Adipocyte (in vitro differentiated cells): ENCODE measurements at places on chromosomes 2 and 18.

- DNase-seq, result no peak
These were observed 139.9 kb upstream of the CDH7 start for GRCh38 chr18:65610939-65611338.

DNA sequence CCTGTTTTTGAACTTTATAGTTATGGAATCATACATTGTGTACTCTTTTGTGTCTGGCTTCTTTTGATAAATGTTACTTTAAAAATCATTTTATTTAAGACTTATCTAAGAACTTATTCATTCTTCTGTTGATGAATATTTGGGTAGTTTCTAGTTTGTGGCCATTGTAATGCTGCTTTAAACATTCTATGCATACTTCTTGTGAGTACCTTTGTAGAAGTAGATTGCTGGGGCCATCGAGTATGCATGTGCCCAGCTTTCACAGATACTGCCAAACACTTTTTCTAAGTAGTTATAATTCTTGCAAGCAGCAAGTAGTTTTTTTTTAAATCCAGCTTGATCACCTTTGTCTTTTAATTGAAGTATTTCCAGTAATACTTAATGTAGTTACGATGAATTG lies 11.1 kb downstream of the CD302 start:
- no peak for DNase-seq

DNA sequence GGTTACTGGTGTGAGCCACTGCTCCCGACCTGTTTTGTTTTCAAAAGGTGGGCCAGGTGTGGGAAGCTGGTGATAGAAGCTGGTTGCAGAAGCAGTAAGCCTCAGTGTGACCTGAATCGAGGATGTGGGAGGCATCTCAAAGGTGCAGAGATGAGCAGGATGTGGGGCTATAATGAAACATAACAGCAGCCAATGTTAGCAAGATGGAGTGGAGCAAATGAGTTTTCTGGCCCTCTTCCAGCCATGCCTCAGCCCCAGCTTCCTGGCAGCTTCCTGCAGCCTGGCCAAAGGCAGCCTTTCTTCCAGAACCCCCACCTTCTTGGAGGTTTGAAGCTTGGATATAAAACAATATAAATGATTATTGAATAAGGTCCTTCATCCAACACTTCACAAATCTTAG lies 184.8 kb downstream of the NCK2 start:
- no peak for DNase-seq

DNA sequence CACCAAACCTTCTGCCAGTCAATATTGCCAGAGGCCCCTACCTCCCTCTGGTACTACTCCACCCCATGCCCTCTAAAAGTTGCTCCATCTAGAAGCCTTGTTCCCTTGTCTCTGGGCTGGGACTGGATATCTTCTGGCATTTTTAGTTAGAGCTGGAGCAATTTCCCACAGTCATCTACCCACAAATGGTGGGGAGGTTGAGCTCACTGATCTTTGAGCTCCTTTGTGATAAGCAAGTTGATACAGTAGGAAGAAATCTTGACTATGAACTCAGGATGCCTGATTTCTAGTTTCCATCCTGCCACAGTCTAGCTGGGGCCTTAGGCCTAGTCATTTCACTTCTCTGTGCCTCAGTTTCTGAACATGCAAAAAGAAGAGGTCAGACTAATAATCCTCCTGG lies 155.0 kb downstream of the MAIP1 start:
- no peak for DNase-seq

DNA sequence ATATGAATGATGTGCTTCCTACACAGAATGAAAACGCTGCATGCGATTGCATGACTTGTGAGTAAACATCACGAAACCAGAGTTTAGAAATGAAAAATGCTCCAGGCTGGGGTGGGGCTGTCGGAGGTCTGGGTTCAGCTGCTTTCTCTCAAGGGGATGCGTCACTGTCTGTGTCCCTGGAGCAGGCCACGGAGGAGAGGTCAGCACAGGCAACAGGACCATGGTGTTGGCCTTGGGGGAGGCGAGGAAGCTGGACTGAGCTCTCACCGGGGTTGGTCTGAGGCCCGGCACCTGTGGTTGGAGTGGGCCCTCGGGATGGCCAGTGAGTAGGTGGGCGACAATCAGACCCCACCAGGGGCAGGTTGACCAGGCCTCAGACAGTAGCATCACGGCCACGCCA lies 89.0 kb upstream of the TMEM18 start:
- DNase-seq, result no peak

- DNase-seq, result peak; percentile 92
These were observed 117.6 kb downstream of the CAMKMT start for GRCh38 chr2:44479127-44479887.

DNA sequence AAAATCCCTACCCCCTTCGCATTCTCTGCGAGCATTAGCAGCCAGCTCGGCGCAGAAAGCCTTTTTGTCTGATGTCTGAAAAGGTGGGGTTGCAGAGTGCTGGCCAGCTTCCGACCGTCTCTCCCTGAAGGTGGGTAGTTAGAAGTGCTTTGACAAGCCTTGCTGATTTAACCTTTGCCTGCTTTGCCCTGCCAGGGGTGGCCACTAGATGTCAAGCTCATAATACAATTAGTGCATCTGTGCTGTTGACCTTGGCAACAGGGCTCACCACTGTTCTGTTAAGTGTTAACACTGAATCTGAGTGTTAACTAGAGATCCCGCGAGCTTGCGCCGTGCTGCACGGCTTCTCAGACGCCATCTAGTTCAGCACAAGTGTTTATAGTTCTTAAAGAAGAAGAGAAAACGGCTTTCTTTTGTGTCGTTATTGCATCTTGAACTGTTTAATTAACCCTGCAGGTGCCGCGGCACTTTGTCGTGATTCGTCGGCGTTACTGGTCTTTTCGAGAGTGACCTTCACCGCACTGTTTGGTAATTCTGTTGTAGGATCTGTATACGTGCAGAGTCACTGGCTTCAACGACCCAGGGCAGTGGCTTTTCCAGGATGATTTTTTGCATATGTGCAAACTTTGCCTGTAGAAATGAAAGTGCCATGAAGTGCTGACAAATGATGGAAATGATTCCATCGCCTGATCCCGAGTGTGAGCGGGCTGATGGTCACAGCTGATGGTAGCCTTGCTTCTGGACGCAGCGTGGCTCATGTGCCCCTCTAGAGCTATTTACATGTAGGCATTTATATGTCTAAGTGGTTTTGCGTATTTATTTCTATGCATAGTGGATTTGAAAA lies 5.5 kb downstream of the SALL3 start:
- DNase-seq, result no peak

GRCh38 chr18:75139226-75139911 lies 69.6 kb downstream of the PTGR3 start:
- DNase-seq, result no peak

DNA sequence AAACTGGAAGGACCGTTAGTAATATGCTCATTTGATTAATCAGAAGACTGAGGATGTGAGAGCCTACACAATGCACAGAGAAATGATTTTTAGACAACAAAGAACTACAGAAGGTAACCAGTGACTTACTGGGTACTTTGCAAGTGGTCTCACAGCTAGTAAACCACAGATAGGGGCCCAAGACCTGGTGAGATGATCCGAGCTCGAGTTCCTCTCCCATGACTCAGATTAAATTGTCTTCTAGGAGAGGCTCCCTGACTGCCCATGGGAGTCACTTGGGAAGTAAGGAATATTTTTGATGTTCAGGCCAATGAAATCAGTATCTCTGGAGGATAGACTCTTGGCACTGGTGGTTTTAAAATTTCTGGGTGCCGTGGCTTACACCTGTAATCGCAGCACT lies 220.2 kb downstream of the CLIP4 start:
- DNase-seq, result no peak

- no peak for DNase-seq
These were observed 27.7 kb downstream of the NFATC1 start for GRCh38 chr18:79423211-79424007.

- DNase-seq, result no peak
These were observed 59.3 kb downstream of the AQP4 start for GRCh38 chr18:26806224-26806623.

DNA sequence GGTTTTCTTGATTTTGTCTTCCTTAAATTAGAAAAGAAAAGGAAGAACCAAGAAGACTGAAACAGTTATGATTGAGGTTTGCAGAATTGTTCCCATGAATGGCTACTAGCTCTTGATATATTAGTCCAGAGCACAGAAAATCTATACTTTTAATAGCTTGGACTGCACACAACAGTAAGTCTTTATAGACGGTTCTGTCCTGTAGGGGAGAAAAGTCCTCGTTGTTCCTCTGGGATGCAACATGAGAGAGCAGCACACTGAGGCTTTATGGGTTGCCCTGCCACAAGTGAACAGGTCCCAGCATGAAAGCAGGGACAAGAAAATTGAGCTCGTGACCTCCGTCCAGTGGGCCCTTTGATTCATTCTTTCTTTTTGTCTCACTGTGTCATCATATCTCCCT lies 41.5 kb downstream of the RAB31 start:
- DNase-seq, result no peak

DNA sequence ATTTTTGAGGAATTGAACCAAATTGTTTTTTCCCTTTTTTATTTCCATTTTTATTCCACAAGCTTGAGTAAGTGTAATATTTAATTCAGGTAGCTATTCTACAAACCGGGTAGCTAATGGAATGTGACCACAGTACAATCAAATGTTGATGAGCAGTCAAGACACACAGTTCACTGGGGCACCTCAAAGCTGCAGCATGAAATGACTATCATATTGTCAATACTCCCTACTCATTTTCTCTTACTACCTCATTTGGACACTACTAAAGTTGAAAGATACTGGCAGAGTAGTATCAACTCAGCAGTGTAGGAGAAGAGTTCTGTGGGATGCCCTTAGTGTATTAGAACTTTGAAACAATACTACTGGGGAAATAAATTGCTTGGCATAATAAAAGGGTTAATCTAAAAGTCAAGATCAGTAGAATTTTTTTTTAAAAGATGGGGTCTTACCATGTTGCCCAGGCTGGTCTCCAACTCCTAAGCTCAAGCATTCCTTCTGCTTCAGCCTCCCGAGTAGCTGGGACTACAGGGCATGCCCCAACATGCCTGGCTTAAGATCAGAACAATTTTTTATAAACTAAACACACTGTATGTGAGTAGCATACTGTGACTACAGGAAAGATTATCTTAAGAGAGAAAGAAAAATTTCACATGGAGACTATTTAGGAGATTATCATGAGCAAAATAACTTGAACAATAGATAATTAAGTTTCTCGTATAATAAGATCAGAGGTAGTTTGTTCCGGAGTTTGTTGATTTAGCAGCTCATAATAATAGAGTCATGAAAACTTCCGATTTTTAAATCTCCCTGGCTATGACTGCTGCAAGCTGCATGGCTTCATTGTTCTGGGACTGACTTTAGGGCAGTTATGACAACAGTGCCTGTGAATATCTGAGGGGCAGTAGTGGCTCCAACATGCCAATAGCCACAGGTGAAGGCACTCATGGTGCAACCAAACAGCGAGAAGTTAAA lies 43.7 kb downstream of the MYO3B start:
- DNase-seq, result peak; percentile 63

DNA sequence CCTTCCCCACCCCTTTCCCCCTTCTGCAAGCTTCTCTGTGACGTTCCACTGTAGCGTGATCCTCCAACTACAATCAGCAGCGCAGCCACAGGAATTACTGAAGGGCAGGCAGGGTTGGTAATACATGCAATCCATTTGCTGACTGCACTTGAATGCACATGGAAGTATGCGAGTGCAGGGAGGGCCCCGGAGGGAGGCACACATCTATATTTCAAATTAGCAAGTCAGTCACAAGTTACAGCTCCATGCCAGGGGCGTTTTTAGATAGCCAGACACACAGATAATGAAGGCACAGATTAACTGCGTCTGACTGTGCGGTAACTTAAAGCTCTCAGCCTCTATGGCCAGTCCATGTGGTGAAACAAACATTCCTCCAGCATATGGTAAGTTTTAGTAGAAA lies 209.2 kb upstream of the GATA6 start:
- peak; percentile 39 for DNase-seq

DNA sequence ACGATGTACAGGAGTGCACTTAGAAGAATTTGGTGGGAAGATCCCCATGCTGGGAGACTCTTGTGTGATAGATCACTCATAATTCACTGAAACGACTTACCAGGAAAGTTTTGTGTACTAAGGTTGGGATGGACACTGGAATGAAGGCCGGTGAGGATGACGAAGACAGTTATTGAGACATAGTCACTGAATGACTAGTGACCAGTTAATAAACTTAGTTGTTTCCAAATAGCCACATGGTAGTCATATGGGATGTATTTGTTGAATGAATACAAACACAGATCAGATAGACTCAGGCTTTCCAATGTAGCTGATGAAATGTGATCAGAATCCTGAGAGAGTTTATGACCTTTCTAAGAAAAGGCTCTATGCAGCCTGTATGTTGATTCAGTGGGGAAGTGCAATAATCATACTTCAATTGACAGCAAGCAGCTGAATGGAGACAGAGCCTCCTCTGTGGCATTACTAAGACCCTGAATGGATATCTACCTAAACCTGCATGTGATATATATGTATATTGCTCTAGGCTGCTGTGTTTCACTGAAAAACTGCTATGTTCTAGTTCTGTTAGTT lies 20.4 kb downstream of the GDF7 start:
- DNase-seq, result no peak

- no peak for DNase-seq
These were observed 13.8 kb downstream of the DNAJC10 start for GRCh38 chr2:182729710-182730339.

GRCh38 chr2:234981197-234982095 lies 29.6 kb downstream of the SH3BP4 start:
- peak; percentile 97 for DNase-seq

DNA sequence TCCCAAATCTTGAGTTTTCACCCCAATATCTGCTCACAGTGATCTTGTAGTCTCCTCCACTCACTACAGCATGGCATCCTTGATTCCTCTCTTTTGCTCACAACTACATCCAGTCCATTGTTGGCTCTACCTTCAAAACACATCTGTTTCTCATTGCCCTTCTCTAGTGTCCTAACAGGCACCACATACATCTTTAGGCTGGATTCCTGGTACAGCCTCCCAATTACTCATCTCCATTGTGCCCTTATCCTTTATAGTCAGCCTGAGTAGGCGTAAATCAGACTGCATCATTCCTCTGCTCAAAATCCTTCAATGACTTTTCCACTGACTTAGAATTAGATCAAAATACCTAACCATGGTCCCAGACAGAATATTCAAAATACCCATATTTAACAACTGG lies 10.7 kb upstream of the TAF1B start:
- DNase-seq, result peak; percentile 49

- DNase-seq, result no peak
These were observed 539.0 kb downstream of the ARHGAP15 start for GRCh38 chr2:143668234-143668633.

- no peak for DNase-seq
These were observed 117.7 kb downstream of the GPD2 start for GRCh38 chr2:156553714-156554442.

DNA sequence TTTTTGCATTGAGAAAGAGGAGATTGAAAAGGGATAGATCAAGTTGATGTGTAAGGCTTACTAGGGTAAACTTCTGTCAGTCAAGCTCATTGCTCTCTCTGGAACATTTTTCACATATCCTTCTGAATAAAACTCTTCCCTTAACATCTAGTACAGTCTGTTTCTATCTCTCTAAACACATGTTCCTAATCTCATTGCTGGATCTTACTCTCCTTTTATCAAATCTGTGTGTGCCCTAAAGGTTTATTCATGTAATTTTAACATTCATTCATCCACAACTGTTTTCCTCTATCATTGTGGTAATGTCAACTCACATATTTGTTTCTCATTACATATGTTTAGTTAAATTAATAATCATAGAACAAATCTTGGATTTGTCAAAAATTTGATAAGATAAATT lies 277.9 kb upstream of the GULP1 start:
- no peak for DNase-seq
